ENCODE measurements at places on chromosomes 5 and 9.

- no peak for DNase-seq
These were observed 117.3 kb downstream of the ADAMTSL1 start for GRCh38 chr9:18591261-18591660.

DNA sequence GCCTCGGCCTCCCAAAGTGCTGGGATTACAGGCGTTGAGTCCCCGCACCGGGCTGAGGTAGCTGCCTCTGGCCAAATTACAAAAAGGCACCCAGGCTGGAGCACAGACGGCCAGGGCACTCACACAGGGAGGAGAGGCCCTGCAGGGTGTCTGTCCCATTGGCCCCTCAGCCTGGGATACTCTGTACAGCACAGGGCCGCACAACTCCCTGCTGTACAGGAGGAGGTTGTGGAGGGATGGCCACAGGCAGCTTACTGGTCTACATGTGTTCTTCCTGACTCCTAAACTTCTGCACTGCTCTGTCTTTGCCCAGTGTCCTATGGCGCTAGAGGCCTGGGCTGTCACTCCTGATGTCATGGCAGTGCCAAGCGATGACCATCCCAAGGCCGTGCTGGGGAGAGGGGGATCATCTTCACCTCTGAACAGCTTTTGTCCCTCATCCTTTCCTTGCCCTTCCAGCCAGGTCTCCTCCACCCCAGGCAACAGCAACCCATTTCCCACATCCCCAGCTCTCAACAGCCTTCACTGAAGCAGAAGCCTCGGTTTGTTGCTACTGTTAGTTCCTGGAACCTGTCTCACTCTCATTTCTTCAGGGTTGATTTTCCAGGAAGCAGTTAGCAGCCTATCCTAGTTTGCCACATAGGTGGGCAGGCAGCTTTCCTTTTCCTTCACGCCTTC is 1.8 kb upstream of the CNOT6 start:
- no peak for DNase-seq

DNA sequence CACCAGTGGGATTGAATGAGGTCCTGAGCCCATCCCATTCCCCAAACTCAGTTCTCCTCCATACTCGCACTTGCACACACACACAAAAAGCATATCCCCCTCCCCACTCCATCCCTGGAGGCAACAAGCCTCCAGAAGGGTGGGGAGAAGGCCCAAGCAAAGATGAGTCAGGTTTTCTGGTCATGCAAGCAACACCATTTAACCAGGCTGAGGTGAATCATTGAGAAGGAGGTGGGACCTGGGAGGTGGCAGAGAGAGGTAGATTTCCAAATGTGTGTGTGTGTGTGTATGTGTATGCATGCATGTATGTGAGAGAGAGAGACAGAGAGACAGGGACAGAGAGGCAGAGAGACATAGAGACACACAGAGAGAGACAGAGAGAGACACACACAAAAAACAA is 185.2 kb upstream of the TRIM32 start:
- no peak for DNase-seq

DNA sequence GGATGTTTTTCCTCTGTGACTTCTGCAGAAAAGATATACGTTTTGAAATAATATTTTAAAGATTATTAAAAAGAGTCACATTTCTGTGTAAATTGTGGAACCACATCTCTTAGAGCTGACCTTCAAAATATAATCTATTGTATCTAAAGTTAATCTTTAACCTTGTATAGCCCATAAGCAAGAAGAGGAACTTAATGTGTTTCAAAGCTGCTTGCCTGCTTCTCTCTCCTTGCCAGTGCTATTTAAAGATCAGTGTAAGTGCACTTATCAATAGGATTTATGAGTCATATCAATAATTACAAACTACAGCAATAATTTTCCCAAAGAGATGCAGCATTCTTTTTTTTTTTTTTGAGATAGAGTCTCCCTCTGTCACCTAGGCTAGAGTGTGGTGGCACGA is 29.4 kb upstream of the GDA start:
- DNase-seq: no peak

GRCh38 chr5:150143350-150144245 is 12.0 kb downstream of the PDGFRB start:
- no peak for DNase-seq

DNA sequence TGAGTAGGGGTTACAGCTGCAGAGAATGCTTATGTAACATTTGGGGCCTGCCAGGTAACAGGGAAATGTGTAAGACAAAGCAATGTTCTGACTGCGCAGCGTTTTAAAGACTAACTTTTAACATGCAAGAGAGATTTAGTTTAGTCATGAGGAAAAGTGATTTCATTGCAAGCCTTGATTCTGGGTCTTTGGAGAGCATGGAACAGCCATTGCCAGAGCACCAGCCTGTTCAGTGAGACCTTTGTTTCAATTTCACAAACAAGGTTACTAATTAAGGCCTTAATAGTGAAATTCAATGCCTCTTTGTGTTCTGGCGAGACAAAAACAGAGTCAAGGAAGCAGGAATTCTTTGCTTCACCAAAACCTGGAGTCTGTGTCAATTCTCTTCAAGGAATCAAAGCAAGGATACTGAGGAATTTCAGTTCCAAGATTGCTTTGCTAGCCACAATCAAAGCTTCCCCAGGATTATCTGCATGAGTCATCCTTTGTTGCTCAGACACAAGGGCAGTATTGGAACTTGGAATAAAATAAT is 14.4 kb downstream of the CKMT2 start:
- no peak for DNase-seq

- no peak for DNase-seq
These were observed 134.7 kb downstream of the MACIR start for GRCh38 chr5:103393101-103393754.

- no peak for DNase-seq
These were observed 13.8 kb upstream of the ZDHHC11 start for GRCh38 chr5:864492-865167.

DNA sequence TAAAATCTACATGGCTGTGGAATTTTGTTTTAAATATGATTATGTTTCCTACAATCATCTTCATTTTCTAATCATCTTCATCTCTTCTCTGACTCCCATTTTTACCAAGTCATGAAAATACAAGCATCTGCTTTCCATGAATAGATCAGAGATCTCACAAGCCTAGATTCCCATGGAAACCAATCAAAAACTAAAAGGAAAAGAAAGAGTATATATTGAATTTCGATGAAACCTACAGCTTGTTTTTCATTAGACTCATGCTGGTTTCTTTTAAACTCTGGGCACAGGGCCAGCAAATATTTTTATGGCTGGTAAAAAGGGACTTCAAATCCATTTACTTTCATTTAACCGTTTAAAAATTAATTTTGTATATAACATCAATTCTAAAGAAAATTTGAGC is 51.2 kb downstream of the INVS start:
- DNase-seq: no peak

DNA sequence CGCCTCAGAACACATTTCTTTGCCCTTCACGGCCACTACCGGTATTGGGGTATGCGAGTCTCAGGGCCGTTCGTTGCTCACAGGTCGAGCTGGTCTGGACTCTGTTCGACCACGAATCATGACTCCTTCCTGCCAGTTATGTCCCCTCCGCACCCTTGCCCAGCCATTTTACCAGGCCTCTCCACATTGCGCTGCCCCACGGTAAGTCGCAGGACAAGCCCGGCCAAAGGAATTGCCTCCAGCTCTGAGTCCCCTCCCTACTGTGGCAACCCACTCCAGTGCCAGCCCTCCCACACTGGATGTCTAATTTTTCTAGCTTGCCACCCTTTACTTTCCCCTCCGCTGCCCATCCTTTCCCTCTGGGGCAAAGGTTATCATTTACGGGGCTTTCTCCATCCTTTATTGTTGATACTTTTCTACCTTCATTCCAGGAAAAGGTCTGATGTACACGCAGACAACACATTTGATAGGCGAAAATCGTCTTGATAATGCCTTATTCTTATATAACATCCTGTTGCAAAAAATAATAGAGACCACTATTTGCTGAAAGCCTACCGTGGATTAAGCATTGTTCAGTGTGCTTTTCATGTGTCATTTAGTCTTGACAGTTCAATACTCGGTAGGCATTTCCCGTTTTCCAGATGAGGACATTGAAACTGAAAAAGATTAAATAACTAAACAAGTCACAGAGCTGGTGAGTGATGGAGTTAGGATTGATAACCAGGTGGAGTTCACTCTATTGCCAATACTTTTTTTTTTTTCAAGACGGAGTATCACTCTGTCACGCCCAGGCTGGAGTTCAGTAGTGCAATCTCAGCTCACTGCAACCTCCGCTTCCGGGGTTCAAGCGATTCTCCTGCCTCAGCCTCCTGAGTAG is 958 bp upstream of the HSPA5 start:
- no peak for DNase-seq

- DNase-seq: no peak
These were observed 284.8 kb downstream of the ADGRV1 start for GRCh38 chr5:90843443-90843842.

DNA sequence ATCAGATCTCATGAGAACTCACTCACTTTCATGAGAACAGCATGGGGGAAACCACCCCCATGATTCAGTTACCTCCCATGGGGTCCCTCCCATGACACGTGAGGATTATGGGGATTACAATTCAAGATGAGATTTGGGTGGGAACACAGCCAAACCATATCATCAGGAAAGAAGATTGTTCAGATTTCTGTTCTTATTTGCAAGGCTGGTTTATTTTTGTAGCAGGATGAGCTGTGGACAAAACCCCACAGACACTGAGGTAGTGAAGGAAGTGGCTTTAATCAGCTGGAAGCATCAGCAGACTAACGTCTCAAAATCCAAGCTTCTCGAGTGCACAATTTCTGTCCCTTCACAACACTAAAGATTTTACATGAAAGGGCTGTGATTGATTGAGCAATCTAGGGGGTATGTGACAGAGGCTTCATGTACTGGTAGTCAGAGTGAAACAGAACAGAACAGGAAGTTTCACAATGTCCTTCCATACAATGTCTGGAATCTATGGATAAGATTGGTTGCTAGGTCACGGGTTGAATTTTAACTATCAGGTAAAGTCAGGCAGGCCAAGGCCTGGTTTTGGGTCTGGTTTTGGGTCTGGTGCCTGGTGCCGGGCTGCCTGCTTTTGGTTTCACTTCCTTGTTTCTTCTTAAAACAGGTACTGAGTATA is 91.3 kb upstream of the ZNF366 start:
- no peak for DNase-seq

Data from stimulated activated CD4-positive, alpha-beta T cell treated with anti-CD3 and anti-CD28 coated beads, Interleukin-4, amount 100 ng/mL, for 48 hours (primary cell).